ENCODE measurements at places on chromosomes 12 and 14.

DNA sequence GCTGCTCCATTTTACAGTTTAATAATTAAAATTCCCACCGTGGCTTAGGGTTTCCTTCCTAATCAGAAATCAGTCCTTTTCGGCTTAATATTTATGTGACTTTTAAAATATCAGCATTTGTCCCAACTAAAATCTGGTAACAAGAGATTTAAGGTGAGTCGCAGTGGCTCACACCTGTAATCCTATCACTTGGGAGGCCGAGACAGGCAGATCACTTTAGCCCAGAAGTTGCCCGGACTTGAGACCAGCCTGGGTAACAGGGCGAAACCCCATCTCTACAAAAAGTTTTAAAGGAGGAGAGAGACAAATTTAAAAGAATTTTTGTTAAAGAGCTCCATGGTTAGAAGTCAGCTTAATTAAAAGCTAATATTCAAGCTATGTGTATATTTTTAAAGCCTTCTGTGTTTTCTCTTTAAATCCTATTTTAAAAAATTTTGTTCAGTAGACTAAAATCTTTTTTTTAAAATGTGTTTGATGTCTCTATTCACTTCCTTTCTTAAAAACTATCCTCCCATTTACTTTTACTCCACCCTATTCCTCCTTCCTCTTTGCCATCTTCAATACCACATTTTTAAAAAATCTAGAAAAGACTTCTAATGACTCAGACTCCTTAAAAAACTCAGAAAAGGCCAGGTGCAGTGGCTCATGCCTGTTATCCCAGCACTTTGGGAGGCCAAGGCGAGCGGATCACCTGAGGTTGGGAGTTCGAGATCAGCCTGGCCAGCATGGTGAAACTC, 3.8 kb upstream of the TAC3 start:
- DNase-seq = no peak

- no peak for DNase-seq
These were observed 6.3 kb downstream of the RACGAP1 start for GRCh38 chr12:50018968-50019367.

DNA sequence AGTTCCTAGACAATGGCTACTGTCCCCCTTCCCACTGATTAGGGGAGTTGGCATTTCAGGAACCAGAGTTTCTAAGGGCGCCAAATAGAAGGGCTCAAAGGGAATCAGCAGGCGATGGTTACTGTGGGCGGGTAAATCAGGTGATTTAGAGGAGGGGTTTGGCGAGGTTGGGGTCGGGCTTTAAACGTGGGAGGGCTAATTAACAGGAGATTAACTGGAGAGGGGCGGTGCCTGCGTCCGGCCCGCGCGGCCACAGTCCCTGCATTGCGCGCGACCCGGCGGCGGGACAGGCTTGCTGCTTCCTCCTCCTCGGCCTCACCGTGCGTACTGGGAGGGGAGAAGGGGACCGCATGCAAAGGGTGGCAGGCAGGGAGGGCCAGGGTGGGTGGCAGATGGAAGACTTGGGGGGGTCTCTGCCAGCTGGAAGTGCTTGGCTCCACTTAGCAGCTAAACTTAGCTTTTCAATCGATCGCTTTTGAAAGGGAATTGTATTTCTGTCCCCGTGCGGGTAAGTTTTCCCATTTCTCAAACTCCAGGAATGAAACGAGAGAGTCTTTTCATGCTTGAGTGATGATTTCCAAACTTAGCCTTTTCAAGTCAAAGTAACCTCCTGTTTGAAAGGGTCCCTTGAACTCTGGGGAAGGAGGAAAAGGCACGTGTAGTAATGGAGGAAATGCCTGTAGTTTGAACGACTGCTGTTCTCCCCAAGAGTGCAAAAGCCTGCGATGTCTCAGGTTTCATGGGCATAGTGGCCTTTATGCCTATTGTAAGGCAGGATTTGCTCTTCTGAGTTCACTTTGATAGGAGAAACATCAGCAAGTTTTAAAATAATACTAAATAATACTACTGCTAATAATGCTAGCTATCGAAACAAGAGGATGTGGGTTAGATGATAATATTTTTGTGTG, at the start of gene MGST1:
MGST1 (plus strand) TSS at position 255 of the 908 bp plus-strand sequence. CDS start 6,608 bp downstream, outside the sequence.
- DNase-seq = no peak

DNA sequence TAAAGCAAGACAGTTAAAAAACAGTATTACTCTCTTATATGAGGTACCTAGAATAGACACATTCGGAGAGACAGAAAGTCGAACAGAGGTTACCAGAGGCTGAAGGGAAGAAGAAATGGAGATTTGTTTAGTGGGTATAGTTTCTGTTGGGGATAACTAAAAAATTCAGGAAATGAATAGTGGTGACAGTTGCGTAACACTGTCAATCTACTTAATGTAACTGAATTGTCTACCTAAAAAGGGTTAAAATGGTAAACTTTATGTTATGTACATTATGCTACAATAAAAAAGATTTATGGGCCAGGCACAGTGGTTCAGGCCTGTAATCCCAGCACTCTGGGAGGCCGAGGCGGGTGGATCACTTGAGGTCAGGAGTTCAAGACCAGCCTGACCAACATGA, 30.6 kb upstream of the SLC6A13 start:
- no peak for DNase-seq

DNA sequence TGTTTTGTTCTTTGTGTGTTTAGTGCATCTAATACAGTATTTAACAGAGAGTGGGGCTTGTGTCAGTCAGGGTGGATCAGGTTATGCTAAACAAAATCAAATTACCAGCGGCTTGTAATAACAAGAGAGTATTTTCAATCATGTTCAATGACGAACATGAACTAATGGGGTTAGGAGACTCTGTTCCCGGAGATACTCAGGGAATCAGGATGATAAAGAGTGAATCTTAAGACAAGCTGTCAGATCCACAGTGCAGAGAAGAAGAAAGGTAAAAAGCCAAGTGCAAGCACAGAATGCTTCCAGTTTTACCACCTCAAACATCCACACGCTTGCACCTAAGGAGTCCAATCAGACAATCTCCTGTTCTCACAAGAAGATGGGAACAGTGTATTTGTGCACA, 1331.5 kb upstream of the TMEM132C start:
- DNase-seq = no peak

GRCh38 chr12:14956024-14956891, 5.1 kb downstream of the ARHGDIB start:
- DNase-seq = no peak

- DNase-seq = no peak
These were observed 37.0 kb upstream of the HMGA2 start for GRCh38 chr12:65787056-65787865.

DNA sequence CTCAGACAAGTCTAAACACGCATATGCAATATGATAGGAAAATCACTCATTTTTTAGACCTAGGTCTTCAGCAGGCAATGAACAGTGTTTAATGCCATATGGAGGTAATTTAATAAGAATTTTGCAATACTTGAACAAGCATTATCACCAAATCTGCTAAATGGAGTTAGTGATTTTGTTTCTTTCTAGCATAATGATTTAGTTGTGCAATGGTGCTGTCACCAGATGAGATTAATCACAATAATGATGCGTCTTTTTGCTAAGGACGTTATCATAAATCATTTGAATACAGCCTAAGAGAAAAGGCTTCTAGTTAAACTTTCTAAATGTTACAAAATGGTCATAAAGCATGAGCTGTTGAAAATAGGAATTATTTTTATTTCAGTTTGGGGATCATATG, 170.0 kb upstream of the SLC16A7 start:
- DNase-seq = peak; percentile 96

GRCh38 chr12:68868043-68868790, 60.2 kb downstream of the MDM2 start:
- no peak for DNase-seq

DNA sequence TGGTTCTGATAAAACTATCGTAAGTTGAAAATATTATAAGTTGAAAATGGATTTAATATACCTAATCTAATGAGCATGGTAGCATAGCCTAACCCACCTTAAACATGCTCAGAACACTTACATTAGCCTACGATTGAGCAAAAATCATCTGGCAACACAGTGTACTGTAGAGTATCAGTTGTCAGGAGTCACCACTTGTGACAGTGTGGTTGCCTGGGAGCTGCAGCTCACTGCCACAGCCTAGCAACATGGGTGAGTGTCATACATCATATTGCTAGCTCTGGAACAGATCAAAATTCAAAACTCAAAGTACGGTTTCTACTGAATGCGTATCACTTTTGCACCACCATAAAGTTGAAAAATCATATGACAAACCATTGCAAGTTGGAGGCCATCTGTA, 203.5 kb downstream of the ATXN7L3B start:
- DNase-seq = no peak
